ENCODE measurements at places on chromosomes 2 and 18.

- DNase-seq, result no peak
These were observed 146.5 kb downstream of the FAM210A start for GRCh38 chr18:13579874-13580273.

GRCh38 chr2:62426154-62426912 is 79.7 kb downstream of the TMEM17 start:
- DNase-seq, result no peak

GRCh38 chr18:2657788-2658458 is 2.4 kb downstream of the SMCHD1 start:
- DNase-seq, result no peak

- DNase-seq, result no peak
These were observed 6.7 kb downstream of the ATG16L1 start for GRCh38 chr2:233258211-233258610.

DNA sequence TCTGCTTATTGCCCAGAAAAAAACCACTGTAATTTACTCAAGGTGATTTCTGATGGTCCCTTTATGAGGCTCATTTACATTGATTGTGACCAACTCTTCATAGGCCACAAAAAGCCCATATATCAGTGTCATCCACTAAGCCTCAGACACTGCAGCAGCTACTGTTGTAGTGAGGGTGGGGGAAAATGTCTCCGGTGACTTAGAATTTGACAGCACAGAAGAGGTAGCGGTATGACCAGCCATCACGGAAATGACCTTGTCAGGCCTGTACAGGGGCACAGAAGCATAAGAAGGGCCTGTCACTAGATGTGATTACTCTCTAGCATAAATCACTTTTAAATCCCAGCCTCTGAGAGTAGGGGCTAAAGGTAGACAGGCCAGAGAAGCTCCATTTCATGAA is 190.3 kb downstream of the PAX3 start:
- no peak for DNase-seq

GRCh38 chr2:159744363-159744762 is 32.1 kb downstream of the MARCHF7 start:
- no peak for DNase-seq

- DNase-seq, result no peak
These were observed 26.9 kb downstream of the AGAP1 start for GRCh38 chr2:235520787-235521186.

- no peak for DNase-seq
These were observed 63.2 kb downstream of the ADI1 start for GRCh38 chr2:3456125-3456524.

- DNase-seq, result no peak
These were observed 83.3 kb upstream of the FAM136A start for GRCh38 chr2:70385204-70385603.

GRCh38 chr2:109029490-109030201 is 40.6 kb upstream of the EDAR start:
- no peak for DNase-seq
